ENCODE measurements at places on chromosomes 5 and 9. TPM values are rescaled to one million over a fixed set of nuclear protein-coding genes. Genes with fewer than 3 reads are reported as not detected.

GRCh38 chr5:1034421-1034905 is 25.9 kb downstream of the NKD2 start:
- DNase-seq, result no peak

The CDC20B gene
- not detected for total RNA-seq

The MARCOL gene
- not detected for total RNA-seq

GRCh38 chr9:16763946-16764345 is 106.5 kb downstream of the BNC2 start:
- no peak for DNase-seq

- no peak for DNase-seq
Measured at GRCh38 chr5:6710551-6711318, 2.5 kb upstream of the TENT4A start.

DNA sequence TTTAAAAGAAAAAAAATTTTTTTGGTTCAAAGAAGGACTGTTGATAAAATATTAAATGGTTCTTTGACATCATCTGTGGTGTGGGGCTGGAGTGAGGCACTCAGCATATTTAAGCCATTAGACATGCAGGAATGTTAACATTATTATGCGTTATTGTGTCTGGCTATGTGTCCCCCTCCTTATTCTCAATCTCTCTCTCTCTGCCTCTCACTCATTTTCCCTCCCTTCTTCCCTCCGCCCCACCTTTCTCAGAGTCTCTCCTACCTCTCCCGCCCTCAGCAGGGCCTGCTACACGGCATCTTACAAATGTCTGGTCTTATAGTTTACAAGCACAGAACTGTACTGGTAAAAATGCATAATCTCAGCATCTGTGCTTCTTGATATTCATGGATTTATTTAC is 287.8 kb upstream of the TMEM161B start:
- DNase-seq, result no peak

DNA sequence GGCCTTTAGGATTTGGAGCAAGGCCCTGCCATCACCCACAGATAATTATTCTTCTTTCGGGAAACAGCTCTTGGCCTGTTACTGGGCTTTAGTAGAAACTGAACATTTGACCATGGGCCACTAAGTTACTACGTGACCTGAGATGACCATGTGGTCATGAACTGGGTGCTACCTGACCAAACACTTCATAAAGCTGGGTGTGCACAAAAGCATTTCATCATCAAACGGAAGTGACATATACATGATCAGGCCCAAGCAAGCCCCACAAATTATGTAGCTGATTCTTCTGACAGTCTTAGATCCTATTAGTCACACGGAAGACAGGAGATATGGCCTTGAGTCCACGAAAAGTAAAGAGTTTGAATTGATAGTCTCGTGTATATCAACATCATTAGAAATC is 130.9 kb upstream of the FBN2 start:
- no peak for DNase-seq

The PHPT1 gene
- total RNA-seq, result 232 TPM

DNA sequence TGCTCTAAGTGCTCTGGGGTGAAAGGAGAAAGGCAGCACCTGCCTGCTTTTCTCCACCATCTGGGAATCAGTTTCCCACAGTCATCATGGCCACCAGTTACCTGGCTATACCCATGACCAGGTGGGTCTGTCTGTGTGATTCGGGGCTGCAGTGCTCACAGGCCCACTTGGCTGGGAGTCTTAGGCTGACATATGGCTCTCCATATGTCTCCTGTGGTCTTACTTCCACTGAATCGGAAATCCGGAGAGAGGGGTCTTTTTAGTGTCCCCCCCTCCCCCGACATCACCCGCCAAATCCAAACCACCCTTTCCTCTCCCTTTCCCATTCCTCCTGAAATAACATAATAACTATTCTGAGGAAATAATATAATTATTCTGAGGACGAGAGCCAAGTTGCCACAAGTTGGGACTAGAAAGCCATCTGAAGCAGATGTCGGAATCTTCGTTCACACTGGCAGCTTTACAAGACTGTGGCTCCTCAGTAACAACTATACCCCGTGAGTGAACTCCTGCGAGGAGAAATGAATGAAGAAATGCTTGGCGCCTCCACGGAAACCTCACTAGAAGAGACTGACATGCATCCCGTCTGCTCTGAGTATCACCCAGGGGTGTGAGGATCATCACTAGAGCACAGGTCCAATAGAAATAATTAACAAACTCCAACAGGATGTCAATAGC is 143.4 kb downstream of the MYO10 start:
- DNase-seq, result no peak

GRCh38 chr5:60945813-60946187 is 795 bp downstream of the NDUFAF2 start:
- peak; percentile 69 for DNase-seq

The PCDHGA10 gene
- total RNA-seq, result 4.3 TPM

The GABRA1 gene
- not detected for total RNA-seq

The MAML1 gene
- total RNA-seq, result 30.0 TPM

GRCh38 chr5:168151041-168151440 is 140.4 kb upstream of the WWC1 start:
- DNase-seq, result no peak

The PAIP2 gene
- 28.5 TPM for total RNA-seq

The CDHR2 gene
- total RNA-seq, result 0.20 TPM

The NME5 gene
- total RNA-seq, result not detected

- no peak for DNase-seq
Measured at GRCh38 chr5:78841767-78842166, 143.3 kb downstream of the ARSB start.

GRCh38 chr9:86036555-86036954 is 62.8 kb downstream of the GOLM1 start:
- no peak for DNase-seq

DNA sequence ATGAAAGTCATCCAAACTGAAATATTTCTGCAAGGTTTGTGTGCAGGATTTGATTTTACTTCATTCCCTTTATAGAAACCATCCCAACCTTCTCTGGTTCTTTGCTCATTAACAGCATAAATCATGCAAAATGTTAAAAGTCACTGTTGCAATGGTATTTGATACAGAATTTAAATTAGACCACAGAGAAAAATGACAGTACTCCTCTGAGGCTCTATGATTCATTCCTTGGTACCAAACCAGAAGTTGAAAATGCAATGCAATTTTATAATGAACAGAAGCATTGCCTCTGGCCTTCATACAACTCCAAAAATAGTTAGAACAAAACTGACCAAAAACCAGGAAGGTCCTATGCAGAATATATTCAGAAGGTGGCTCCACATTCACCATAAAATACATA is 607.1 kb downstream of the TLE1 start:
- DNase-seq, result no peak

- DNase-seq, result peak; percentile 78
Measured at GRCh38 chr5:149445739-149446369, 66.8 kb upstream of the IL17B start.

DNA sequence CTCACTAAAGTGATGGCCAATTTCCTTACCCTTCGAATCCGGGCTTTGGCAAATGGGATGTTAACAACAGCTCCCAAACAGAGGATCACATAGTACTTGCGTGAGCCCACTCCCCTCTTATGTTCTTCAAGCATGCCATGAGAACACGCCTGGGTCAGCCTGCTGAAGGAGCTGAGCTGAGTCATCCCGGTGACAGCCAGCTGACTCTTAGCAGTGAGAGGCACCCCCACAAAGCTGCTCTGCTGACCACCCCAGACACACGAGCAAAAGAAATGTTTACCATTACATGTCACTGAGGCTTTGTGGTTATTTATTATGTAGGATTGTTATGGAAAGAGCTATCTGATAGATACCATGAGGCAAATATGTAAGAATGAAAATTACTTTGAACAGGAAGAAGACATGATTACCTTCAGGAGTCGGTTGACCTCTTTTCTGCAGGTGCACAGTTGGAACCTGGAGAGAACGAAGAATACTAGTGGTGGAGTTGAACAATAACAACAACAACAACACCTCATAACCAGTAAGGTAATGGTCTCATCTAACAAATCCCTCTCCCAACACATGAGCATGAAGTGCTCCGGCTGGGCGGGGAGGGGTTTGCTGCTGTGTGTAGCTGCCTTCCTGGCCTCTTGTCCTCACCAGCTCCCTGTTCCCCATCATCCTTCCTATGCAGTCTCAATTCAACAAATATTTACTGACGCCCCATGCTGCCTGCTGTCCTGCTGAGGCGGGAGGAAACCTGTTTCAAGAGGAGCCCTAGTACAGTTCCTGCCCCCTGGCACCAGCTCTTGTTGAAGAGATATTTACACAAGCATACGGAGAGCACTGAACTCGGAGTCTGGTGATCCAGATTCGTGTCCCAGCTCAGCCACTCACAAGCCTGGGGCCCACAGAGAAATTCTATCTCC is 69.4 kb upstream of the LHFPL2 start:
- no peak for DNase-seq

The DRD1 gene
- total RNA-seq, result not detected

The CRHBP gene
- total RNA-seq, result not detected

- DNase-seq, result no peak
Measured at GRCh38 chr5:160979385-160979784, 127.4 kb upstream of the ATP10B start.
